Lung (tissue), 17 donors: ENCODE measurements at places on chromosomes 2 and 18. TPM values are rescaled to one million over a fixed set of nuclear protein-coding genes. Genes with fewer than 3 reads are reported as not detected.

DNA sequence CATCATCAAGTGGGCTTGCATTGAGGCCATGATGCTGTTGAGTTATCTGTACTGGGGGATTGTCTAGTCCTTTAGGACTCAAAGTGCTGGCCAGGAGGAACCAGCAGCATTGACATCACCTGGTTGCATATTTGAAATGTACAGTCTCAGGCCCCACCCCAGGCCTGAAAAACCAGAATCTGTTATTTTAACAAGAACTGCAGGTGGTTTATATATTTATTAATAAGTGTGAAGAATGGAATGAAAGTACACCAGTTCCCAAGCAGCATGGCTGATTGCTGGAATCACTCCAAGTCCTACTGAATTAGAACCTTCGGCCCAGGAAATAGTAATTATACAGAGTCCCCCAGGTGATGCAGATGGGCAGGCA lies 2.8 kb downstream of the IL1F10 start:
- no peak overlapping the region for H3K4me3 ChIP-seq
- no peaks in the 10 kb centered on the region for H3K27me3 ChIP-seq
- no peak overlapping the region for H3K27ac ChIP-seq
- DNase-seq = no peak

DNA sequence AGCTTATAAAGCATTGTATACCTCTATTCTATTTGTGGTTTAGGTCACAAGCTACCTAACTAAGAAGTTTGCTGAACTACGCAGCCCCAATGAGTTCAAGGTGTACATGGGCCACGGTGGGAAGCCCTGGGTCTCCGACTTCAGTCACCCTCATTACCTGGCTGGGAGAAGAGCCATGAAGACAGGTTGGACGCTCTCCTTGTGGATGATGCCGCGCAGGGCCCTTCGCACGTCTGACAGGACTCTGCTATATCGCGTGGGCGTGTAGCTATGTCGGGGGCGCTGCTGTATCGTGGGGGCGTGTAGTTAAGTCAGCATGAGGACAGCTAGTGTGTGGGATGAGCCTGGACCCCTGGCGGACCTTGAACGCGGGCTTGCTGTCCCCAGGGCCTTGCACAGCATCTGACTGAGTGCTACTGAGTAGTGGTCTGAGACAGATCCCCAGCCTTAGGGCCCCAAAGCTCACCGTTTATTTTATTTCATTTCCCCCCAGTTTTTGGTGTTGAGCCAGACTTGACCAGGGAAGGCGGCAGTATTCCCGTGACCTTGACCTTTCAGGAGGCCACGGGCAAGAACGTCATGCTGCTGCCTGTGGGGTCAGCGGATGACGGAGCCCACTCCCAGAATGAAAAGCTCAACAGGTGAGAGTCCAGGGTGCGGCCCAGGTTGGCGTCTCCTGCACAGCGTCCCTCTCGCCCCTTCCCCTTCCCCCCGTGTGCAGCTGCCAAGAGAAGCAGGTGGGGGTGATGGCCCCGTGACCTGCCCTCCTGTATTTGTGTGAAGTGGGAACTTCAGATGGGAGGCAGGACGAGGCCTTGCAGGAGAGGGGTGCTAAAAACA lies 15.6 kb upstream of the CNDP1 start:
- no peak overlapping the region for H3K27ac ChIP-seq
- DNase-seq = no peak
- peaks cover 64% of the 10 kb centered on the region for H3K36me3 ChIP-seq
- no peak overlapping the region for H3K4me3 ChIP-seq

GRCh38 chr2:196182439-196183171 lies 11.2 kb upstream of the STK17B start:
- no peaks in the 10 kb centered on the region for H3K4me1 ChIP-seq
- no peak for DNase-seq
- no peaks in the 10 kb centered on the region for H3K27me3 ChIP-seq
- no peaks in the 10 kb centered on the region for H3K36me3 ChIP-seq

Gene TMEM169
- 0.67 TPM for total RNA-seq

Gene UGT1A8
- 0.26 TPM for total RNA-seq

Gene CYP27A1
- 110 TPM for total RNA-seq

Gene DYSF
- total RNA-seq = 31.8 TPM

Gene GALR1
- total RNA-seq = 0.03 TPM
